NAMALWA (cell line): ENCODE measurements at places on chromosomes 2 and 18.

- no peak for DNase-seq
Measured at GRCh38 chr2:86396291-86396785, 44.8 kb upstream of the KDM3A start.

DNA sequence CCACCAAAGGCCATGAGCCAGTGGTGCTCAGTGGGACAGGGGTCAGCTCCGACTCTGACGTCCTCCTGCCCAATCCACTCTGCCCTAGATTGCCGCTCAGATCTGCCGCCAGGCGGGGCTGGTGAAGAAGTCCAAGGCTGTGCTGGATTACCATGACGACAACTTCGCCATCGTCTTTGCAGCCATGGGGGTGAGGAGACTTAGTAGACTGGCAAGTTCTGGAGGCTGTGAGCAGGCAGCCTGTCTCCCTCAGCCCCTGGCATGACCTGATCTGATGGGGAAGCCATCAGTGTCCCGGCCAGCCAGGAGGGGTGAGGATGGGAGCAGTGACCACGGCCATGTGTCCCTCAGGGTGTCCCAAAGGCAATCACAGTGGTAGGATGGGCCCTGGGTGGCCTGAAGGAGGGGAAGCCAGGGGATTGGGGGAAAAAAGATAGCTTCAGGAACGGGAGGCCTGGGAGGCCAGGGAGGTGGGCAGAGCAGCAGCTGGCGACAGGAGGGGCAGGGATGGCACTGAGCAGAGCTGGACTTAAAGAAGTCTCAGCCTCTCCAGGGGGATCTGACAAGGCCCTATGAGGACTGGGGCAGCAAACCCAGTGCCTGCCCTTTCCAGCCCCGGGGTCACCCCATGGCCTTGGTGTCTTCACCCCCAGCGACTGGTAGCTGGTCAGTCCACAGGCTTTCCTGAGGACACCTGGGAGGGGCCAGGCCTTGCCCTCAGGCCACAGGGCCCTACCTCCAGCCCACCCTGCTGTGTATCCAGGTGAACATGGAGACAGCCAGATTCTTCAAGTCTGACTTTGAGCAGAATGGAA lies 17.4 kb upstream of the ANKRD53 start:
- no peak for DNase-seq

DNA sequence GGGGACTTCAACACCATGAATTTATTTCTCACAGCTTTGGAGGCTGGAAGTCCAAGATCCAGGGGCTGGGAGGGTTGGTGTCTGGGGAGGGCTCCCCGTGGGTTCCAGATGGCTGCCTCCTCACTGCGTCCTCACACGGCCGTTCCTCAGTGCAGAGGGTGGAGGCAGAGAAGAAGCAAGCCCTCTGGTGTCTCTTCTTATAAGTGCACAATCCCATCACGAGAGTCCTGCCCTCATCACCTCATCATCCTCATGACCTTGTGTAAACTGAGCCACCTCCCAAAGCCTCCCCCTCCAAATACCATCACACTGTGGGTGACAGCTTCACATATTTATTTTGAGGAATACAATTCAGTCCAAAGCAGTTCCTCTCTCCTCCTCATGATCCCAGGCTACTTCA lies 26.3 kb downstream of the TMEM163 start:
- DNase-seq: peak; percentile 52

- DNase-seq: no peak
Measured at GRCh38 chr2:50102383-50102782, 929.5 kb downstream of the NRXN1 start.

- no peak for DNase-seq
Measured at GRCh38 chr18:53070788-53071187, 730.8 kb downstream of the DCC start.

GRCh38 chr2:185583058-185583816 lies 155.4 kb upstream of the FSIP2 start:
- no peak for DNase-seq

GRCh38 chr2:86056590-86057331 lies 48.9 kb downstream of the POLR1A start:
- no peak for DNase-seq

DNA sequence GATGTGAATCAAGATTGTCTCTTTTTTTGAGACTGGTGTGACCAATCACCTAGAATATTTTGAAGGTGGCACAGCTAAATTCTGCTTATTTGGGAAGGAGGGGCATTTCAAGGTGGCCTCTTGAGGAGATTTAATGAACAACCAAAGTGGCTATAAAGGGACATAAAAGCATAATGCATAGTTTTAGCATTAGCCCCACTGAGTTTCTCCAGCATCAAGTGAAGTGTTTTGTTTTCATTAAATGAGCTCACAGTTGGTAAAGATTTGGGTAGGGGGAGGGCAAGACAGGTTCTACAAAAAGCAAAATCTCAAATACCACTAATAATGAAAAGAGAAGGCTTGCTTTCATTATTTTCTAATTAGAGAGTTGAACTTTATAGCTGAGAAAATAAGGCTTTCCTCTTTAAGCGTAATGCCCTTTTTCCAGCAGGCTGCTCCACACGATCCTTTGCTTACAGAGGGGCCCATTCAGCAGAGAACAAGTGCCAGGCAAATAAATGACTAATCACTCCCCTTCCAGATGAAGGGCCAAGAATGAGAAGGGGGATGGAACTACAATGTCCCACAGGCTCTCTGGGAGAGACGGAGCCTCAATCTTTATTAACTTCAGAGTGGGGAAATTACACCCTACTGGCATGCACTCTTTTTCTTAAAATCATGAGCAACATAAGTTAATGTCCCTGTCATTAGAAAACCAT lies 35.9 kb downstream of the LHCGR start:
- no peak for DNase-seq

DNA sequence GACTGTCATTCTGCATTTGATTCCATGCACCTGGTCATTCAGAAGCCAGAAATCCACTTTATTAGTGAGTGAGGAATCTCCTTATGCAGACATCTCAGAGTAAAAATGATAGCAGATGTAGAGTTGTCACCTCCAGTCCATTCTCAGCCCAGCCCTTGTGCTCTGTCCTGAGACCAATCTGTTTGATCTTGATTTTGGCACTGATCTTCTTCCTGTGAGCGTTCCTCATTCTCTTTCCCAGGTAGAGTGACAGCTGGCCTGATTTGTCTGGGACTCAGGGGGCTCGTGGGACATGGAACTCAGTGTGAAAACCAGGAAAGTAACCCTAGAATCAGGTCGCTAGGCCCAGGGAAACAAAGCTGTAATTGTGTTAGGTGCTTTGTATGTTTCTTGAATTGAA lies 8.9 kb downstream of the ARHGAP25 start:
- no peak for DNase-seq

GRCh38 chr2:216206821-216207220 lies 97.7 kb downstream of the XRCC5 start:
- DNase-seq: no peak

- no peak for DNase-seq
Measured at GRCh38 chr2:8858264-8858663, 20.9 kb upstream of the KIDINS220 start.

- peak; percentile 46 for DNase-seq
Measured at GRCh38 chr2:54176577-54176976, 61.2 kb downstream of the ACYP2 start.

- DNase-seq: no peak
Measured at GRCh38 chr2:42901076-42901640, 108.8 kb upstream of the HAAO start.
